NAMALWA (cell line): ENCODE measurements at places on chromosomes 3 and 15.

DNA sequence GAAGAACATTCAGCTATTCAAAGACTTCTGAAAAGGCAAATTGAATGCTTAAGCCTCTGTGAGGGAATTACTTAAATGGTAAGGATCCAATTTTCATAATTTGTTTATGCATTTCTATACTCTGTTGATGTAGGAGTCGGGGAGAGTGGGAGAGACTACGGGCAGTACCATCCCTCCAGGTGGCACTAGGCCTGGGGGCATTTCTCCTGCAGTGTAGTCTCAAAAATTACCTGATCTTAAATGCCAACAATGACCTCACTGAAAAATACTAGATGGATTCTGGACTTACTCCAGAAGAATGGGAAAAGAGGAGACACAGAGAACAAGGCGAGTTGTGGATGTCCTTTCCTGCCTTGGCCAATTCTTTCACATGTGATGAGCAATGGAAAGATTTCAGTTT lies 77.8 kb upstream of the PLXND1 start:
- no peak for DNase-seq

DNA sequence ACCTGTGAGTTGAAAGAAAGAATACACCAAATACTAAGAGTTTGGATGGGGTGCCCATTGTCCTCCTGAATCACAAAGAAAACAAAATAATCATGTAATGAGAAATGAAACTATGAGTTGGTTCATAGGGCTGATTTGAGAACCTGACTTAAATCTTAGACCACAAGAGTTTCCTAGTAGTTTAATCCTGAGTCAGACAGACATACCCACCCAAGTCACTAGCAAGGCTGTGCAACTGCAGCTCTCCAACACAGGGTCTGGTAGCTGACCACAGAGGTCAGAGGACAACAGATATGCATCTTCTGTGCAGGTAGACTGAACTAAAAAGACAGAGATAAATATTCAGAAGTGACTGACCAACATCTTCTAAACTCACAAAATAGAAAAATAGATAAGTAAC lies 296.3 kb upstream of the TMCO5A start:
- DNase-seq: no peak

DNA sequence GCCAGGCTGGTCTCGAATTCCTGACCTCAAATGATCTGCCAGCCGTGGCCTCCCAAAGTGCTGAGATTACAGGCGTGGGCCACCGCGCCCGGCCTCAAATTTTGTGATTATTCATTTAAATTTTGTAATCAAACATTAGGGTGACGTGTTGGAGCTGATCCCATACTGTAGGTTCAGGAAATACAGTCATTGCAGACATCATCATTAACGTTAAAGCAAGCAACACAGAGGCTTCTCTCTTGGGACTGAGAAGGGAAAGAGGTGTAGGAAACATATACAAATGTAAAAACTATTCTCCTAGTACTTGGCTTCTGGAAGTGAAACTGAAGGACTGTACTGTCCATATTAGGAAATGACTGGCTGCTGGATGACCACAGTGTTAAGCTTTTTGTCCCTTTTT lies 11.1 kb upstream of the ARID3B start:
- DNase-seq: no peak

GRCh38 chr3:102163039-102163817 lies 271.6 kb upstream of the ZPLD1 start:
- no peak for DNase-seq

- no peak for DNase-seq
Measured at GRCh38 chr3:44905446-44906157, 31.2 kb downstream of the TGM4 start.
